ENCODE measurements at places on chromosomes 13 and 19. TPM values are rescaled to one million over a fixed set of nuclear protein-coding genes. Genes with fewer than 3 reads are reported as not detected.

GRCh38 chr19:51375504-51376221 lies 3.2 kb upstream of the NKG7 start:
- no peaks in the 10 kb centered on the region for H3K36me3 ChIP-seq
- no peak overlapping the region for H3K4me3 ChIP-seq
- no peaks in the 10 kb centered on the region for H3K4me1 ChIP-seq
- no peak for DNase-seq

GRCh38 chr13:28250542-28250941 lies 112.2 kb downstream of the PAN3 start:
- no peak for DNase-seq
- H3K27me3 ChIP-seq, result no peaks in the 10 kb centered on the region
- no peaks in the 10 kb centered on the region for H3K36me3 ChIP-seq
- H3K27ac ChIP-seq, result no peak overlapping the region
- no peak overlapping the region for H3K4me3 ChIP-seq

DNA sequence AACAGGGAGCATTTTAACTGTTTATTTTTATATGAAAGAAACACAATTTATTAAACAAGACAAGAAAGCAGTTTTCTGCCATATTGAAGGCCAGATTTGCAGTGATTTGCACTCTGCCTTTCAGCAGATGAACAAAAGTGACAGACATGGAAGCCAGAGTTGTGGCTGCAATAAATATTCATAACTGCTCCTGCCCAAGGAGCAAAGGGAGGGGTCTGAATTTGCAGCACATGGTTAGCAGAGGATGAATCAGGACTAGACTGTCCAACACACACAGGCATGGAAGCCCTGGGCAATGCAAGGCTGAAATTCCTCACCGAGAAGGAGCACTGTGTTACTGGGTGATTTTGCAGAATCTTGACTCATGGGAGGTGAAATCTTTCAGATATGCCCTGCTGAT lies 418.2 kb downstream of the DCT start:
- no peaks in the 10 kb centered on the region for H3K27me3 ChIP-seq
- no peak overlapping the region for H3K4me3 ChIP-seq
- DNase-seq, result no peak
- no peak overlapping the region for H3K27ac ChIP-seq

DNA sequence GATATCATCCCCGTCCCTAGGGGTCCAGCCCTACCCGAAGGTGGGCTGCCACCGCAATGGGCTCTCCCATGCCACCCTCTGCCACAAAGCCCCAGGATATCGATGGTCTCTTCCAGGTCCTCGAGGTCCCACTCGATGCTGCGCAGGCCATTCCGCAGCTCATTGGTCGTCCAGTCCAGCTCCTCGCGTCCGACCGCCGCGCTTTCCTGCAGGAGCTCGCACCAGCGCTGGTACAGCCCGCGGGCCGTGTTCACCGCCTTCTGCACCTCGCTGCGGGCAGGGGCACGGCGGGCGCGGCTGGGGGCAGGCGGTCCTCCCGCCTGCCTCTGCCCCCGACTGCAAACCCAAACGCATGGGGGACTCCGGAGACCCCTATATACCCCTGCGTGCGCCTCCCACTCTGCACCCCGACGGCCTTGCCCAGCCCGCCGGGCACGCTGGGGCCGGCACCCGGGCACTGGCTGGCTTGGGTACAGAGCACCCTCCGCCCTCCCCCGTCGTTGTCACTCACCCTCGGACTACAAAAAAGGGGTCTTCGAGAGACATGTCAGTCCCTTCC lies 468 bp downstream of the STX10 start:
- H3K4me1 ChIP-seq, result no peaks in the 10 kb centered on the region
- peaks cover 7% of the 10 kb centered on the region for H3K36me3 ChIP-seq
- DNase-seq, result peak; percentile 76
- no peaks in the 10 kb centered on the region for H3K27me3 ChIP-seq

GRCh38 chr13:43129066-43129465 lies 105.7 kb downstream of the DNAJC15 start:
- H3K27me3 ChIP-seq, result no peaks in the 10 kb centered on the region
- no peak overlapping the region for H3K4me3 ChIP-seq
- no peak overlapping the region for H3K27ac ChIP-seq
- H3K36me3 ChIP-seq, result no peaks in the 10 kb centered on the region
- no peak for DNase-seq

DNA sequence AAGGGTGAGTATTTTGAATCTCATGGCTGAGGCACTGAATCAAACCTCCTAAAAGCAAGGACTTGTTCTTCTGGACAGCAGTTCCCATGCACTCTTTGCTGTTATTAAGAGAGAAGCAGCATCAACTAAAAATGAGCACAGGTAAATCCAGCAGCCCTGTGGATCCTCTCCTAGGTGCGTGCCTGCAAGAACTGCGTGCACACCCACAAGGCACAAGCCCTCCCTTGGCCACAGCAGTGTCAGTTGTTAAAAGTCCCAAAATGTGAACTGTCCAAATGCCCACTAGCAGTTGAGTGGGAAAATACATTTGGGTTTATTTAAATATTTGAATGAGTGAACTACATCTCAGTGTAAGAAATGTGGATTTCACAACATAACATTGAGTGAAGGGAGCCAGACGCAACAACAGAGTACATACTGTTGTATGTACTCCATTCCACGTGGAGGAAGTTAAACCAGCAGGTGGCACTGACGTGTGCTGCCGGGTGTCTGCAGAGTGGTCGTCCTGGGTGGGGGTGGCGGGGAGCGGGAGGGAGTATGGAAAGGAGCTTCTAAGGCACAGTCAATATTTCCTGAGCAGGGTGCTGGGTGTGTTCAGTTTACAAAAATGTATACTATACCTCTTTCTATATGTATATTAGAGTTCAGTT lies 266.4 kb downstream of the NALCN start:
- no peak overlapping the region for H3K27ac ChIP-seq
- peaks cover 11% of the 10 kb centered on the region for H3K4me1 ChIP-seq
- no peak overlapping the region for H3K4me3 ChIP-seq

DNA sequence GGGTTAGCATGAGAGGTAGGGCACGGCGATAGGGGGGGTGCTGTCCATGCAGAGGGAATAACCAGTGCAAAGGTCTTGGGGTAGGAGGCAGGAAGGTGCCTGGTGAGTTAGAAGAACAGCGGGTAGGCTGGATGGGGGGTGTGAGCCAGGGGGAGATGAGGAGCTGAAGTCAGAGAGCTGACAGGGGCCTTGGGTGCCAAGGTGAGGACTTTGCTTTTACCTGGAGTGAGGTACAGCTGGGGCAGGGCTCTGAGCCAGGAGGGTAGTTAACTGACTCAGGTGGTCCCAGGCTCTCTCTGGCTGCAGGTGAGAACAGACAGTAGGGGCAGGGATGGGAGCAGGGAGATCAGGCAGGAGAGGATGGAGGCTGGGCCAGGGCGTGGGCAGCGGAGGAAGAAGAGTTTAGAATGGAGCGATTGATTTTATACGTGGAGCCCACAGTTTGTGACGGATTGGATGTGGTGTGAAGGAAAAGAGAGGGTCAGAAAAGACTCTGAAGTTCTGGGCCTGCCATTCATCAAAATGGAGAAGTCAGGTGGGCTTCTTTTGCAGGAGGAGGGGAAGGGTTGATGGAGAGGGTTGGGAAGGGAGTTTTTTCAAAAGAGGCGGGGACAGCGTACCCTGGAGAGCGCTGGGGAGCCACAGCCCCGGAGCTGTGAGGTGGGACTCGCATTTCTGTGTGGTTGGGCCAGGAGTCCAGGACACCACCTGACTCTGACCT lies 1.2 kb upstream of the GRAMD1A start:
- H3K4me1 ChIP-seq, result peaks cover 52% of the 10 kb centered on the region
- peak overlapping the region; percentile 100 for H3K27ac ChIP-seq
- 0 out of 2 replicates have a peak, but pooled peaks cover 6% of the 10 kb centered on the region for H3K36me3 ChIP-seq
- H3K4me3 ChIP-seq, result peak overlapping the region; percentile 90

DNA sequence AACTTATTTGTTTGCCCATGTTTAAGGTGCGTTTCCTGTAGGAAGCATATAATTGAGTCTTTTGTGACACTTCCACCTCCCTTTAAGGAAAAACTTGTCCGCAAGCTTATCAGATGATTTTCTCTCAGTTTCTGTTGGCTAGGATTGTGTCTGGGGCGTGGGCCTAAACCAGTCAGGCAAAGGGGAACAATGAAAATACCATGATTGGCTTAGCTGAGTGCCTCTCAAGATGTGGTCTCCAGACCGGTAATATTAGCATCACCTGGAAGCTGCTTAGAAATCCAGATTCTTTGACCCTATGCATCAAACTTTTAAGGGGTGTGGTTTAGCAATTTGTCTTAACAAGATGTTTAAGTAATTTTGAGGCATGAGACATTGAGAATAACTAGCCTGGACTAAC lies 20.0 kb downstream of the SLAIN1 start:
- no peak overlapping the region for H3K27ac ChIP-seq
- H3K4me1 ChIP-seq, result peaks cover 16% of the 10 kb centered on the region

DNA sequence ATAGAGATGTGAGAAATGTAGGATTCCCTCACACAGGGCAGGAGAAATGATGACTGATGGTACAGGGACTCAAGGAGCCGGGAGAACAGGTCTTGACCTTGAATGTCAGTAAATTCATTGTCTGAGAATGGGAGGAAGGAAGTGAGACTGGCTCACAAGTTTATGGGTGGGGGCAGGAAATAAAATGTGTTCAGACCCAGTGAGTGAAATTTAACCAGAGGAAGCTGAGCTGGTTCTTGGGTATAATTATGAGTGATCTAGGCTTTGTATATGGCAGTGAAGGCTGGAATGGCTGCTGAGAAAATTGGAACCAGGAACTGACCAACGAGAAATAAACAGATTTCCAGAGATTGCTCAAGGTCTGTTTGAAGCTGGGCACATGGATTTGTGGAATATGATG lies 6.3 kb upstream of the IGSF23 start:
- no peaks in the 10 kb centered on the region for H3K27me3 ChIP-seq
- no peak for DNase-seq
- H3K4me1 ChIP-seq, result peaks cover 39% of the 10 kb centered on the region
- no peaks in the 10 kb centered on the region for H3K36me3 ChIP-seq
- H3K4me3 ChIP-seq, result no peak overlapping the region

GRCh38 chr19:49006905-49007304 lies 10.0 kb downstream of the LHB start:
- H3K4me3 ChIP-seq, result no peak overlapping the region
- no peak overlapping the region for H3K27ac ChIP-seq
- H3K4me1 ChIP-seq, result no peaks in the 10 kb centered on the region
- H3K27me3 ChIP-seq, result no peaks in the 10 kb centered on the region
- DNase-seq, result no peak

Gene NOVA2
- 14.9 TPM for total RNA-seq

DNA sequence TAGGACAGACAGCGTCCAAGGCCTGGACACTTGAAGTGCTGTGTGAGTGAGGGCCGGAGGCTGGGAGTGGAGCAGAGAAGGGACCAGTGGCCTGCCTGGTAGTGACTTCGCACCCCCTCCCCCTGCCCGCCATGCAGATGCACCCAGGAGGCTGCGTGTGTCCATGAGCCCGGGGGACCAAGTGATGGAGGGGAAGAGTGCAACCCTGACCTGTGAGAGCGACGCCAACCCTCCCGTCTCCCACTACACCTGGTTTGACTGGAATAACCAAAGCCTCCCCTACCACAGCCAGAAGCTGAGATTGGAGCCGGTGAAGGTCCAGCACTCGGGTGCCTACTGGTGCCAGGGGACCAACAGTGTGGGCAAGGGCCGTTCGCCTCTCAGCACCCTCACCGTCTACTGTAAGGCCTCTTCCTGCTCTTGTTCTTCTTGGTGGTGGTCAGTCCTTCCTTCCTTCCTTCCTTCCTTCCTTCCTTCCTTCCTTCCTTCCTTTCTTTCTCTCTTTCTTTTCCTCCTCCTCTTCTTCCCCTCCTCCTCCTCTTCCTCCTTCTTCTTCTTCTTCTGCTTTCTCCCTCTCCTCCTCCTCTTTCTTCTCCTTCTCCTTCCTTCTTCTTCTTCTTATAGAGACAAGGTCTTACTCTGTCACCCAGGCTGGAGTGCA lies 6.0 kb upstream of the FFAR1 start:
- H3K27me3 ChIP-seq, result no peaks in the 10 kb centered on the region
- DNase-seq, result no peak
- no peak overlapping the region for H3K27ac ChIP-seq
- H3K36me3 ChIP-seq, result no peaks in the 10 kb centered on the region
- H3K4me3 ChIP-seq, result no peak overlapping the region

DNA sequence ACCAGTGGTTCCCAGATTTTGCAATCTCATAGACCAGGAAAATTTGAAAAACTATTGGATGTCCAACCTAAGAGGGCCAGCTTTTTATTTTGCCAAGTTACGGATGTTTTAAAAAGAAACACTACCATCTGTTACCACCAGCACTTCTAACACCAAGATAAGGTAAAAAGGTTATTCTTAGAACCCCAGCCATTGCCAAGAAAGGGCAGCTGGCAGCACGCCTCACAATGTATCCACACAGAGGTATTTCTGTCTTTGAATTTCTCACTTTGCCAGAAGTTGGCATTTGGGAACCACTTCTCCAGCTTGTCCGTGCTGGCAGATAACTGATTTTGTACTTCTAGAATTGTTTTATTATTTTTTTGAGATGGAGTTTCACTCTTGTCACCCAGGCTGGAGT lies 28.7 kb downstream of the CAPN12 start:
- H3K4me3 ChIP-seq, result no peak overlapping the region
- peak overlapping the region; percentile 32 for H3K27ac ChIP-seq
- no peaks in the 10 kb centered on the region for H3K4me1 ChIP-seq
- H3K36me3 ChIP-seq, result peaks cover 28% of the 10 kb centered on the region
- no peaks in the 10 kb centered on the region for H3K27me3 ChIP-seq
- no peak for DNase-seq

DNA sequence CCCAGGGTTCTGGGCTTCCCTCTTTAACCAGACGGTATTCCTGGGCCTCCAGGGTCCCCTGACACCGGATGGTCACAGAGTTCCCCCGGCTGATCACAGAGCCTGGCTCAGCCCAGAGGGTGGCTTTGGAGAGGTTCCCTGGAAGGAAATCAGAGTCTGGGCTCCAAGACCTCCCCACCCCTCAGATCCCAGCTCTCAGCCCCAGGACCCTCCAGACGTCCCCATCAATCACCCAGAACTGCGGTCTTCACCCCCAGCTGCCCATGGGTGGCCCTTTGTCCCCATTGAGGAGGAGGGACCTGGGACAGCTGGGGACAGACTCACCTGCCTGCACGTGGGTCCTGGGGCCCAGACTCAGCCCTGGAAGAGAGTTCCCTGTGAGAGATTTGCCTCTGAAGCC lies 955 bp downstream of the LILRA5 start:
- no peak for DNase-seq
- no peaks in the 10 kb centered on the region for H3K36me3 ChIP-seq
- peaks cover 5% of the 10 kb centered on the region for H3K4me1 ChIP-seq
- no peaks in the 10 kb centered on the region for H3K27me3 ChIP-seq
- H3K4me3 ChIP-seq, result no peak overlapping the region

Gene LAIR2
- total RNA-seq, result not detected

Gene ZNF628
- total RNA-seq, result 12.7 TPM

Gene SKA3
- total RNA-seq, result 65.9 TPM

DNA sequence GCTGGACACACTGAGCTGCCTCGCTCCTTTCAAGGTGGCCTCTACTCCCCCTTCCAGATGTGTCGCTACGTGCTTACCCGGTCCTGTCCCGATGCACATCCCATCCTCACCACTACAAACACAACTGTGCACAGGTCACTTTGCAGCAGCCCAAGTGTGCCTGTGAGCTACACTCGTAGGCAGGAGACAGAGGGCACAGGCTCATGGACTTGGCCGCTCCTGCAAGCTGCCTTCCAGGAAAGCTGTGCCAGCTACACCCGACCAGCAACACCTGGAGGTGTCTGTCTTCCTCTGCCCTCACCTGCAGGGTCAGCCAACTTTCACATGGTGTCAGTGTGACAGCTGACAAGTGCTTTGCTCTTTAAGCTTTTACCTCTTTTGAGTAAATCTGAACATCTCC lies 15.4 kb downstream of the CARS2 start:
- no peak overlapping the region for H3K4me3 ChIP-seq
- H3K4me1 ChIP-seq, result no peaks in the 10 kb centered on the region
- H3K27me3 ChIP-seq, result no peaks in the 10 kb centered on the region
- no peak overlapping the region for H3K27ac ChIP-seq
- DNase-seq, result no peak

Gene KIR3DL2
- total RNA-seq, result not detected

Gene IGFL2
- total RNA-seq, result not detected

Gene COX6B2
- total RNA-seq, result 2.9 TPM

Gene ERICH6B
- not detected for total RNA-seq

All from GM23338 (cell line).